RKO (cell line): ENCODE measurements at places on chromosomes 5 and 9.

GRCh38 chr5:123414974-123415373 lies 8.2 kb downstream of the CEP120 start:
- no peak for DNase-seq

- no peak for DNase-seq
Observed at GRCh38 chr5:103208460-103208859, 50.1 kb upstream of the MACIR start.

DNA sequence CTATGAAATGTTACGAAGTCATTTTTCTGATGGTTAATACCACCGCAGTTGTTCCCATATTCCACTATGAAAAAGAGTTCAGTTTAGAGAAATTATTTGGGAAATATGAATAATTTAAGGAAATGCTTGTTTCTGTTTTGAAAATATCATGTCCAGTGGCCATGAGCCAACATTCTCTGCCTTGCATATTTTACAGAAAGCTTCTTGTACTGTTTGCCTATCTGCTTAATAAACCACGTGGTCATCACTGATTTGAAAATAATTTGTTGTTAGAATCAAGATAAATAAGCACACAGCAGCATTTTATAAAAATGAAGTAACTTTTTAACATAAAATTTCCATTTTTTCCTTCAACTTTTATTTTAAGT lies 381.5 kb upstream of the CDH18 start:
- DNase-seq: no peak

GRCh38 chr5:73183000-73183399 lies 10.0 kb downstream of the TMEM174 start:
- DNase-seq: no peak

- DNase-seq: no peak
Observed at GRCh38 chr9:103287361-103287760, 292.2 kb downstream of the CYLC2 start.

DNA sequence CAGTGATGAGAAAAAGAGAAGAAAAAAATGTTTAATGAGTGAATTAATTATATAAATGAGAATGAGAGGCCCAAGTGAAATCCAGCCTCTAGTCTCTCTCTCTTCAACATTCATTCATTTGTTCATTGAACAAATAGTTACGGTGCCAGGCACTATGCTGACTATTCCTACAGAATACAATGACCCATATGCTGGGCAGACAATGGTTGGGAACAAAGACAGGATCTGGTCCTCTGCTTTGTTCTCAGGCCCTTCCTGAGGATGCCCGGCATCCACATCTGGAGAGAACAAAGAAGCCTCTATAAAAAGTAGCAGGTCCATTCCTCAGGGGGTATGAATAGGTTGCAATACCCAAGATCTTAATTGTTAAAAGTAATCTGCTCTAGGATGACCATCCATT lies 6.9 kb downstream of the ADAM19 start:
- DNase-seq: no peak

DNA sequence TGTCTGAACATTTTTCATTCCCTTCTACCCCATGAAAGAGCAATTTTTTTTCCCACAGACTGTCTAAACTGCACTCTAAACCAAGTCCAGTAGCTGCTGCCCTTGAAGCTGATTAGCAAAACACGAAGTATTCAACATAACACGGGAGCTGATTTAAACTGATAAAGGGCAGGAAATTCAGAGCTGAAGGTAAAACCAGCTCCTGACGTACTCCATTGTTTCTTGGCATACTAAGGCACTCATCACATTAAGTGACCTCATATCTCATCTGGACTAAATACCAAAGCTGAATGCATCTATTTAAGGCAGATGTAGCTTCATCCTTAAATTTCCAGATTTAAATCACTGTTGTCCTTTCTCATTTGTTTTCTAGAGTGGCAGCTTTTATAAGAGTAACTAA lies 12.0 kb downstream of the GDF9 start:
- DNase-seq: no peak

GRCh38 chr5:2998106-2998505 lies 246.6 kb upstream of the IRX2 start:
- DNase-seq: no peak

DNA sequence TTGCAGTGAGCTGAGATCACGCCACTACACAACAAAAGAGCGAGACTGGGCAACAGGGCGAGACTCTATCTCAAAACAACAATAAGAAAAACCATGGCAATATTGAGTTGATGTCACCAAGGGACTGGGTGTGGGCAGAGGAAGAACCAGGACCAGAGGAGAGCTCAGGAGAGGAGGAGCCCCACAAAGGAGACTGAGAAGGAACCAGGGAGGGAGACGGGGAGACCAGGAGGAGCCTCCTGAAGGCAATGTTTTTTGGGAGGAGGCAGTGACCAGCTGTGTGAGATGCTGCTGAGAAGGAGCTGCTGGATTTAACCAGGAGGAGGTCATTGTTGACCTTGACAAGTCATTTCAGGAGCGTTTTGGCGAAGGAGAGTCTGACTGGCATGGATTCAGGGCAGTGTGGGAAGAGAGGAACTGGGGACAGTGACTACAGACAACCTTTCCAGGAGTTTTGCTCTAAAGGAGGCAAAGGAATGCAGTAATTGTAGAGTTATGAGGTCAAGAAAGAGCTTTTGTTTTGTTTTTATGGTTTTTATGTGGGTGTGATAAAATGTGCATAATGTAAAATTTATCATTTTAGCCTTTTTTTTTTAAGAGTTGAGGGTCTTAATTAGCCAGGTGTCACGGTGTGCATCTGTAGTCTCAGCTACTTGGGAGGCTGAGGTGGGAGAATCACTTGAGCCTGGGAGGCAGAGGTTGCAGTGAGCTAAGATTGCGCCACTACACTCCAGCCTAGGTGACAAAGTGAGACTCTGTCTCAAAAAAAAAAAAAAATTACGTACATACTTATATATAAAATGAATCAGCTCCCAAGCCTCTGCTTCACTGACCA lies 17.9 kb downstream of the TRUB2 start:
- DNase-seq: no peak

DNA sequence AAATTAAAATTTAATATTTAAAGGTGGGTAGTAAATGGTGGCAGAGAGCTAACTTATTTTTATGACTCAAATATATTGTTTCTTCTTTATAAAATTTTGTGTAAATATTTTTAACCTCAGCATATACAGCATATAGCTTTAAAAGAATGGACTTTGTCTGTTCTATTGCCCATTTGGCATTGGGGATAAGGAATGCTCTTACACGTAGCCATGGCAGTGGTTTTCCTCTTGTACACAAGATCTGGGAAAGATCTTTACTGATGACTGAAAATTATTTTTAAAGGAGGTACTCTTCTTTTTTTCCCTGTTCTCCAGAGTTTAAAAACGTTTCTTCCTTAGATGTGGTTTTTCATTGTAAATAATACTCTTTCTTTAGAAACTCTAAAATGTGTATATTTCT lies 75.0 kb downstream of the PBX3 start:
- DNase-seq: no peak

- no peak for DNase-seq
Observed at GRCh38 chr9:70480405-70480980, 66.0 kb upstream of the KLF9 start.

- DNase-seq: no peak
Observed at GRCh38 chr9:123069010-123069481, 35.6 kb downstream of the GPR21 start.

- no peak for DNase-seq
Observed at GRCh38 chr5:82425591-82425990, 147.4 kb upstream of the RPS23 start.

GRCh38 chr9:8825585-8826147 lies 1026.1 kb upstream of the DMAC1 start:
- no peak for DNase-seq
